PC-9 (cell line): ENCODE measurements at places on chromosomes 13 and 19.

- peak; percentile 56 for DNase-seq
Measured at GRCh38 chr19:13842291-13843103, 34.4 kb upstream of the NANOS3 start.

DNA sequence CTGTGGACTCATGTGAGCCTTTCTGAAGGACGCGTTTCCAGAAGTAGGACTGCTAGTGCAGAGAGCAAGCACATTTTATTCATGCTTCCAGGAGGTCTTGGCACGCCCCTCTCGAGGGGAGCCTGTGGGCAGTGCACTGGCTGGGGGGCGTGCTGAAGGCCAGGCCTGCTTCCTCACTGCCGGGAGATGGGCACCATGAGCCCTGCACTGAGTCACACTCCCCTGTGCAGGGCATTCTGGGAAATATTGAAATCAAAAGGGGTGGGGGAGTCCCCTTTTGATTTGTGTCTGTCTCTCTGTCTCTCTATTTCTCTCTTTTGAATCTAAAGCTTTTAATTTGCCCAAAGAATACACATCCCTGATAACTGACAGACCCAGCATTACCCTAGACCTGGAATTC, 34.0 kb downstream of the DPF1 start:
- DNase-seq = no peak

DNA sequence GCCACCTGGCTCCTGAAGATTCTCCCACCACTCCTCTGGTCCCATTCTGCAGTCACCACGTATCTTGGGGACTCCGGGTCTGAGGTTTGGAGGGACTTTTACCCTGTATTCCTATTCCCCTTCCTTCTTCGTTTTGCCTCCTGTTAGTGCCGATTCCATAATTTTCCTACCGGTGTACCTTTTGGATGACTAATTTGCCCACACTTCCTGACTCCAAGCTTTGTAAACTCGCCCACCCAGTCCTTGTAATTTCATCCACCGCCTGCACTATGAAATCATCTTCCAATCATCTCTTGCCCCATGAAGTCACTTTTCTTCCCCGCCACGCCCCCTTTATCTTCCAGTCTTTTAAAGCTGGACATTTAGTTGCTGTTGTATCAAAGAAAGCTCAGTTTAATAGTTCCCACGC, 572 bp downstream of the UCHL3 start:
- DNase-seq = peak; percentile 57

- DNase-seq = peak; percentile 90
Measured at GRCh38 chr13:97124915-97125809, 97.0 kb upstream of the MBNL2 start.

- DNase-seq = peak; percentile 95
Measured at GRCh38 chr19:20776083-20777076, at the start of gene ZNF66. TSS of gene ZNF66 (plus strand) at chr19:20776304. CDS start at chr19:20776448, 144 bp downstream.

DNA sequence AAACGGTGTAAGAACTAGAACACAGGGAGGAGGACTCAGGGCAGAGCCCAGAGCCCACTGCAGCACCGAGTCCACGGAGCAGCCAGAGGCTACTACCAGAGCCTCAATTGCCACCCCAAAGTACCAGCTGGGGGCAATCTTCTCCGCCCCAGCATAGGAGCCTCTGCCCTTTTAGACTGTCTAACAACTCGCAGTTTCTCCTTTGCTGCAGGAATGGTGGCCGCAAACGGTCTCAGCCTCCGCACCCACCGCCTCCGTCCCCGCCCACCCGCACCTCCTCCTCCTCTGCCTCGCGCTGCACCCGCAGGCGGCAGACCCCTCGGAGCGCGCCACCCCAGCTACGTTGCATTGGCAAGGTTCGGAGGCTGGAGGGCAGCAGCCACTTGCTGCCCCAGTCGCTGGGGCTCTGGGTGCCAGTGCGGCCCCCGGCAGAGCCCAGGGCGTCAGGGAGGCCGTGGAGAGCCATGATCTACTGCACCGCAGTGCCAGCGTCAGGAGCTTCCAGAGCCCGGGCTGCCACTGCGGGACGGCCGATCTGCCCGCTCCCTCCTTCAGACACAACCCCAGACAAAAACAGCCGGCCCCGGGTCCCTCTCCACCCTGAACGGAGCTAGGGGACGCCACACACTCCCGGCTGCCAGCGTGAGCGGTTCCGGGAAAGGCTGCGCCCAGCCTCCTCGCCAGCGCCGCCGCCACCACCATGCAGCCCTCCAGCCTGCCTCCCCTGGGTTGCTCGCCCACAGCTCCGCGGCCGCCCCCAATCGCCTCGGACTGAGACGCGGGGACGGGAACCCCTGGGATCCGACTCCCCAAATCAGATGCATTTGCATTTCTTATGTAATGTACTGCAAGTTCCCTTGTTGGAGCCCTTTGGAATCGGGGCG, 1.8 kb downstream of the FGF14 start:
- DNase-seq = no peak

- no peak for DNase-seq
Measured at GRCh38 chr19:39949026-39949747, 14.8 kb upstream of the FCGBP start.

GRCh38 chr19:42683917-42684513, 56.3 kb downstream of the PSG3 start:
- DNase-seq = no peak

GRCh38 chr19:41930926-41931592, 2.8 kb upstream of the ERFL start:
- DNase-seq = no peak
